Fibroblast of the aortic adventitia (primary cell): ENCODE measurements at places on chromosomes 6 and 20. TPM values are rescaled to one million over a fixed set of nuclear protein-coding genes. Genes with fewer than 3 reads are reported as not detected.

The CD109 gene
- 39.2 and 170 TPM in 2 replicates for total RNA-seq

The LAMA2 gene
- total RNA-seq, result 99.1 and 103 TPM in 2 replicates

The VNN1 gene
- total RNA-seq, result under 0.01 and 0.33 TPM in 2 replicates

The SCRT2 gene
- total RNA-seq, result not detected in 2 replicates

The EDN1 gene
- 2.3 and 7.4 TPM in 2 replicates for total RNA-seq

The IMPG1 gene
- not detected in 2 replicates for total RNA-seq

The STXBP5 gene
- total RNA-seq, result 65.2 and 98.9 TPM in 2 replicates

The HCRTR2 gene
- not detected in 2 replicates for total RNA-seq

The FAXC gene
- 0.08 and 0.54 TPM in 2 replicates for total RNA-seq

The MAP3K5 gene
- 1.9 and 15.5 TPM in 2 replicates for total RNA-seq

The LY6G5C gene
- total RNA-seq, result 1.1 TPM in 1 of 2 replicates, not detected in the other

The MTO1 gene
- total RNA-seq, result 33.5 and 36.9 TPM in 2 replicates

The CST4 gene
- total RNA-seq, result not detected in 2 replicates

The IL17F gene
- not detected in 2 replicates for total RNA-seq
